ENCODE measurements at places on chromosomes 11 and 22.

GRCh38 chr11:16779436-16779835 lies 41.0 kb downstream of the C11orf58 start:
- no peak for DNase-seq

- DNase-seq = no peak
Measured at GRCh38 chr22:25027959-25028840, 75.7 kb downstream of the KIAA1671 start.

DNA sequence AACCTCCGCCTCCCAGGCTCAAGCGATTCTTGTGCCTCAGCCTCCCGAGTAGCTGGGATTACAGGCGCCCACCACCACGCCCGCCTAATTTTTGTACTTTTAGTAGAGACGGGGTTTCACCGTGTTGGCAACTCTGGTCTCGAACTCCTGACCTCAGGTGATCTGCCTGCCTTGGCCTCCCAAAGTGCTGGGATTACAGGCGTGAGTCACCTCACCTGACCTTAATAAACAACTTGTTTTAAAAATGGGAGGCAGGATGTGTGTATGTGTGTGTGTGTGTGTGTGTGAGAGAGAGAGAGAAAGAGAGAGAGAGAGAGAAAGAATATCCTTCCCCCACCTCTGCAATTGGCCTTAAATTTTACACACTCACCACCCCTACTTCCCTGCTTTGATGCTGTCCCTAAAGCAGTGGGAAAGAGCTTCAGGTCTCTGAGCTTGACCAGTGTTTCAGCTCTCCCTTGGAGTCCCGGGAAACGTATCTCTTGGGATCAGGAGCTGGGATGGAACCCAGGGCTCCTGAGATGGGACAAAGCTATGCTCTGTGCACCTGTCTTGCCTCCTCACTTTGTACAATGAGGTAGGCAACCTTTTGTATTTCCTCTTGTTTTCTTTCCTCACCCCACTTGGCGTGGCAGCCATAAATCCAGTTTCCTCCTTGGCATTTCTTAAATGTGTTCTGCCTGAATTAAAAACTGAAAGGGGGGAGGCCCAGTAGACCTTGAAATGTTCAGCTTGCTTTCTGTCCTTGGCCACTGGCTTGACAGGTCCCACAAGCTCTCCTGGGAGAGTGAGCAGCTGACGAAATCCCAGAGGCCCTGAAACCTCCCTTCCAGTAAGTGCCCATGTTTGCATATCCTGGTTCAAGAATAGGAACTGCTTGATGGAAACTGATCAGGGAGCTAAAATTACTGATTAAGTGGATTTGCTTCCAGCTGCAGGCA lies 17.8 kb upstream of the XBP1 start:
- no peak for DNase-seq

GRCh38 chr11:109040303-109040702 lies 375.4 kb downstream of the DDX10 start:
- DNase-seq = peak; percentile 9

DNA sequence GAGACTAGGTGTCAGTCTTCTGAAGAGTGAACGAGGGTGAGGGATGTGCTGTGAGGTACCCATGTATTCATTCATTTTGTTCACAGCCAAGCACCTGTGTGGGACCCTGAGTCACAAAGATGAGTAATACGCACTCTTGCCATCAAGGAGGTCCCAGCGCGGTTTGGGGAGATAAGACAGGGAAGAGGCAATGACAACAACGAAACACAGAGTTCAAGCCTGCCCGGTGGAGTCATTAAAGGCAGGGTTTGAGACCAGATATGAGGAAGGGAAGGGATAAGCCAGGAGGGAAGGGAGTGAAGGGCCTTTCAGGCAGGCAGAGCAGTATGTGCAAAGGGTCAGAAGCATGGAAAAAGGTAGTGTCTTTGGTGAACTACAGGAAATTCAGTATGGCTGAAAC lies 4.6 kb downstream of the DCHS1 start:
- no peak for DNase-seq

GRCh38 chr22:46788441-46789172 lies 26.2 kb downstream of the TBC1D22A start:
- no peak for DNase-seq

DNA sequence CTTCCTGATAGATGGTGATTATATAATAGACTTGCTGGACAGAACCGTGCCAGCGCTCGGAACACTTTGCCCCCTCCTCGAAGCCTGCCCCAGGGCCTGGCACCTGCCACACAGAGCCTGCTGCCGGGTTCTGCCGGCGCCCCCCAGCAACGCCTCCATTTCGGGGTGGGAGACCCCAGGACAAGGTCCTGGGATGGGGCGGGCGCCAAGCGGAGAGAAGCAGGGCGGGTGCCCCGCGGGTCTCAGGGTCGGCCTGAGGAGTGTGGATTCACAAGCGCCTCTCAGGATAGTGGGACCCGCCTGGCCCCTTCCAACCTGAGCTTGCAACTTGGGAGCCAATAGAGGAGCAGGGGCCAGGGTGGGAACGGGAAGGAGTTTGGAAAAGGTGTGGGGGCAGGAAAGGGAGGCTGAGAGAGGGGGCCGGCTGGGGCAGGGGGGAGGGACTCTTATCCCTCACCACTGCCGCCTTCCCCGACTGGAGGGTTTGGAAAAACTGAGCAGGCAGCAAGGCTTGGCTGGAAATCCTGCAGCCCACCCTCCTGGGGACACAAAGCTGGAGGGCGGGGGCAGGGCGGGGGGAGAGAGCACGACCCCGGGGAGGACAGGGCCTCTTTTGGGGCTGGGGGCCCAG lies 3.3 kb upstream of the BCL9L start:
- DNase-seq = no peak

- no peak for DNase-seq
Measured at GRCh38 chr11:125140233-125140632, 24.3 kb upstream of the PKNOX2 start.

GRCh38 chr11:8910649-8911026 lies 351 bp upstream of the AKIP1 start:
- no peak for DNase-seq

GRCh38 chr22:49394116-49394785 lies 433.4 kb downstream of the BRD1 start:
- DNase-seq = no peak

- DNase-seq = no peak
Measured at GRCh38 chr11:61869429-61869707, 22.0 kb downstream of the FADS3 start.
